ENCODE measurements at places on chromosomes 7 and 10.

DNA sequence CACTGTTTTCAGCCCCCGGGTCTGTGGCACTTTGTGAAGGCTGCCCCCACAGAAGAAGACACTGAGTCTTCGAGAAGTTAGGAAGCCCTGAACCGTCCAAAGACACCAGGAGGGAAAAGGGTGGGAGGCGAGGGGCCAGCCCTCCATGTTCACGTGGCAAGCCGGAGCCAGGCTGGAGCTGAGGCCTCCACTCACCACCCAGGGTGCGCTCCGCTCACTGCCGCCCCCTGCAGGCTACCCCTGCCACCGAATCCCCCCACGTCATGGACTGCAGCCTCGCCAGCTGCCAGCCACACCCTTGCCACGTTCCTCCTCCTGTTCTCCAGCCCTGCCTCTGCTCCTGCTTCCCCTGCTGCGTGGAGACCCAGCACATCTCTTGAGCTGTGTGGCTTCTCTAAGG lies 59.0 kb upstream of the EN2 start:
- no peak for DNase-seq

- no peak for DNase-seq
Observed at GRCh38 chr7:360454-361100, 70.6 kb downstream of the FOXL3 start.

DNA sequence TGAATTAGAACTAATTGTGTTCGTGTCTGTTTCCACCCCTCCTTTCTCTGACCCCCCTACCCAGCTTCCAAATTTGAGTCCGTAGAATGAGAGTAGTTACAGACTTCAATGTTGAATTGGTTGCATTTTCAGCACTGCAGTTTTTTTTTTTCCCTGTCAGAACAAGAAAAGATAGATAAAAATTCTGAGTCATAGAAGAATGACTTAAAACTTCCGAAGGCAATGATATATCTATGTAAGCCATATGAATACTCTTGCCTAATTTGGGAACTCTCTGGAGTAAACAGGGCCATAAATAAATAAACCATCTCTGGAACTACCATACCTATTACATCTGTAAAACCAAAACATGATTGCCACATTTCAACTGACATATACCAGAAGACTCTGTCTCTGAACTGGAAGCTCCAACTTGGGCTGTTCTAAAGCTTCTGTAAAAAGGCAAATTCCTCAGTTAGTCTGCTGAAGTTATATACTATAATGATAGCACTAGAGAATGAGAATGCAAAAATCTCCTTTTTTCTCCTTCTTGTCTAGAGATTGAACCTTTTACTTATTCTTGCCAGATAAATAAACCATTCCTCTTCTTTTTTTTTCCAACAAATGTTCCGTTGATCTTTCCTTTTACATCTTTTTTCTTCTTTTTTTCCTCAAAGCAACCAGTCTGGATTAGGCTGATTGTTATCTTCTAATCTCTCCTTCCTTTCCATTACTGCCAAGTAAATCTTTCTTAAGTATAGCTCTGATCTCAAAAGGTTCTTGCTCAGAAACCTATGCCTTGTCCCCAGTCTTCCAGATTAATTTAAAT lies 23.5 kb downstream of the VCL start:
- DNase-seq = no peak

GRCh38 chr10:61933859-61934555 lies 32.5 kb downstream of the ARID5B start:
- no peak for DNase-seq

DNA sequence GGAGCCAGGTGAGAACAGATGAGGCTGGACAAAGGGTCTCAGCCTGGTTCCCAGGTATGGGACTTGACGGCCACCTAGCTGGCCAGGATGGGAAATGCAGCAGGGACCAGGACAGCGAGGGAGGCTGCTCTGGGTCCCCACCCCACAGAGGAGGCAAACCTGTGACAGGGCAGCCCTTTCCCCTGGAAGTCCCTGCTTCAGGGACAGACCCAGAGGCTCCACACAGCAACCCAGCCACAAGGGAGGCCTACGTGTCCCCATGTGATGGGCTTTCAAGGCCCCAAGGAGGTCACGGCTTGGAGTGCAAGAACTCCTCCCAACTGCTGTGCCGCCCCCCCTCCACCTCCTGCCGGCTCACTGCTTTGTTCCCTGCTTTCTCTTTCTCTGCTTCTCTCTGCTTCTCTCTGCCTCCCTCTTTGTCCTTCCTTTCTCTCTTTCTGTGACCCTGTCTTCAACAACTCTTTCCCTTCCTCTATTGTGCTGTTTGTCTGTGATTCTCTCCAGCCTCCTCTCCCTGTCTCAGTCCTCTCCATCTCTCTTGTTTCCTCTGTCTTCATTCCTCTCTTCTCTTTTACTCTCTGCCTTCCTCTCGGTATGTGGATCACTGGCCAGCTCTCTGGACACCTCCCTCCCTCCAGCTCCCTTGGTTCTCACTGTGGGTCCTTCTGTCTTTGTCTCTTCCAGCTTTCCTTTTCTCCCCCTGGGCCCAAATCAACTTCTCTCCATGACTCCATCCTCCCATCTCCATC lies 9.6 kb upstream of the EIF5AL1 start:
- DNase-seq = no peak

GRCh38 chr7:149838992-149839408 lies 825 bp downstream of the ZNF862 start:
- no peak for DNase-seq

GRCh38 chr10:101027106-101027720 lies 3.7 kb downstream of the PDZD7 start:
- no peak for DNase-seq

- DNase-seq = no peak
Observed at GRCh38 chr10:50431133-50431532, 179.8 kb upstream of the ASAH2 start.

DNA sequence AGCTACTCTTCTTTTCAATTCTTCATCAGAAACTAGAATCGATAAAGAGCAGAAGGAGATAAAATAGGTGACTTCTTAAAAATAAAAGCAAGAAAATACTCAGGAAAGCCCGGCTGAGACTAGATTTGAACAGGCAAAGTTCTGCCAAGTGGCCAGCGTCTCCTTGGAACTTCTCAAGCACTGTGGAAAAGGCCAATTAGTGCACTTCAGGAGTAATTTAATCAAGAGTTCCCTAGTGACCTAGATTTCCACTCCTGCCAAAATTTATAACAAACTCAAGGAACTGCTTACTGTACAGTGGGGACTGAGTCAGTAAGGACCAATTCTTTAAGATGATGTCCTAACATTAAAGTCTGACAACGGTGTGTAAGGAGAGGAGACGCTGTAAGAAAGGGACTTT lies 57.3 kb downstream of the CHCHD3 start:
- DNase-seq = no peak

GRCh38 chr10:47207281-47207615 lies 92.7 kb upstream of the GDF10 start:
- DNase-seq = no peak

DNA sequence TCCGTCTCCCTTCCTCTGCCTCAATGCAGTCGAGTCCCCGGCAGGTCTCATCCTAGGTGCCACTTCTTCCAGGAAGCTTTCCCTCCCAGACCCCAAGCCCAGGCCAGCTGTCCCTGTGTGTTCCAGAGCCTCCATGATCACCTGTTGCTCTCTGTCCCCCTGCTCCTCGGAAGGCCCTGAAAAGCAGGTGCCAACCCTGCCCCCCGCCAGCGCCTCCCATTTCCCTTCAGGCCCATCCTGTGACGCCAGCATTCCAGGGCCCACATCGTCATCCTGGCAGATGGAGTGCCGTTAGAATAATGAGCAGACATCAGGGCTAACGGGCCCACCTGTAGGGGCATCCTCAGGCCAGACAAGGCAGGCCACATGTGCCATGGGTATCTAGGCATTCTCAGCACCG lies 253.0 kb upstream of the PPP2R2D start:
- no peak for DNase-seq

GRCh38 chr7:17530741-17531421 lies 232.4 kb downstream of the AHR start:
- no peak for DNase-seq

DNA sequence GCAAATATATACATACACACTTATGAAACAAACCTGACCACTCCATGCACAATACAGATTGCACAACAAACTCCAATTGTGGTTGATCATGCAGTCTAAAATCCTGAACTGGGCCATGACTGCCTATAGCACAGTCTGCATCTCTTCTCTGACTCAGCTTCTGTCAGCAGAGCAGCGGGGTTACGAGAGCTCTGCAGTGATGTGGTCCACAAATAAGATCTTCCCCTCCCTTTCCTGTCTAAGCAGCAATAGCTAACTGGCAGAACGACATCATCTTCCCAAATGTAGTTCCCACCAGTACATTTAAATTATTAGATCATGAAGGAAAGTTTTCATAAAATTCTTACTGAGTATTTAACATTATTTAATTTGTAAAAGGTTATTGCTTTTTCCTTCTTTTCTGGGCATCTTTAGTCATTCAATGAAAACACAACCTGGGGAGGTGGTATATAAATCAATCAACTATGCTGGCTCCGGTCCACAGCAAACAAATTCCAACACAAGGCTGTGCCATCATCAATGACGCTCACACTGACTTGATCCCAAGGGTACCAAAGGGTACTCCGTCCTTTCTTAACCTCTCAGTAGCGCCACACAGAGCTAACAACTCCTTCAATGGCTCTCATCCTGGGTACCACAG lies 17.1 kb downstream of the ARHGAP21 start:
- no peak for DNase-seq

GRCh38 chr10:18190840-18191239 lies 50.6 kb downstream of the CACNB2 start:
- no peak for DNase-seq

GRCh38 chr7:12619461-12620069 lies 49.0 kb downstream of the SCIN start:
- no peak for DNase-seq

- no peak for DNase-seq
Observed at GRCh38 chr10:47451998-47452494, 31.9 kb downstream of the ANXA8 start.

GRCh38 chr7:50267525-50268041 lies 36.9 kb upstream of the IKZF1 start:
- DNase-seq = no peak

DNA sequence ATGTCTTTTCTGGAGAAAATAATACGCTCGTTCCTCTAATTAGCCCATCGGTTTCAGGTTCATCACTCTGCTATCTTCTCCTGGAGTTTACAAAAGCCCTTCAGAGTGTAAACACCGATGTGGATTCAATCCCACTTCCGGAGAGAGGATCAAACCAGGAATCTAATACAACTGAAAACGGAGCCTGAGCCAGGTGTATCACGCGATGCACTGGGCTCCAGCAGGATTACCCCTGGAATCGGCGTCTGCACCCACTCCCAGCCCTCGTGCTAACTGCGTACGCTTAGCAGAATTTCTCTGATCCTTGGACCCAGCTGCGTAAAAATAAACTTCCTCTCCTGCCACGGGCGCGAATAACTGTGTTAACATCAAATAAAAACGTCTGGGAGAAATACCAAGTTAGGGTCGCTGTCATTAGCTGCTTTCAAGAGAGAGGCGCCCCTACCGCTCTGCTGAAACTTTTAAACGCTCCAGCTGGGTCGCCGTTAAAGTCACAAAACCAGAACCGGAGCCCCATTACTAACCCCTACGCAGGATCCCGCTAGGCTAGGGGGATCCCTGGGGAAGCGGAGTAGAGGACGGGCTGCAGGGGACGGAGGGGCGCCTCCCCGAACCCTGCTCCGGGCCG lies 502 bp downstream of the ZNF3 start:
- DNase-seq = no peak

DNA sequence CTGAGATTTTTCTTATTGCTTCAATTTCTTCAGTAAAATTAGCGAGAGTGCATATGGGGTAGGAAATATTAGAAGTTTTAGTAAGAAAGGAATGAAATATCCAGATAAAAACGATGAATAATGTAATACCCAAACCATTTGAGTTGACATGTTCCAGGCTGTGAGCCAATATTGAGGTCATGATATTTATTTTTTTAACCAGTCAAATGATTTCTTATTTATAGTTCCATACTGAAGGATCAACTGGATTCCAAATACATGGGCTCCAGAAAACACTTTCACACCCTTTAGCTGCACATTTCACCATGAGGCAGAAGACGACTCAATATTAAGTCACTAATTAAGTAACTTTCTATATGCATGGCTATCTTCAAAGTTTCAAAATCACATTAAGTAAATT lies 312.5 kb downstream of the PPP1R3A start:
- no peak for DNase-seq

- no peak for DNase-seq
Observed at GRCh38 chr10:129210876-129211275, 256.2 kb upstream of the MGMT start.

- DNase-seq = no peak
Observed at GRCh38 chr7:15158141-15158810, 255.7 kb upstream of the DGKB start.

- no peak for DNase-seq
Observed at GRCh38 chr10:99535764-99536337, 3.1 kb downstream of the NKX2-3 start.

DNA sequence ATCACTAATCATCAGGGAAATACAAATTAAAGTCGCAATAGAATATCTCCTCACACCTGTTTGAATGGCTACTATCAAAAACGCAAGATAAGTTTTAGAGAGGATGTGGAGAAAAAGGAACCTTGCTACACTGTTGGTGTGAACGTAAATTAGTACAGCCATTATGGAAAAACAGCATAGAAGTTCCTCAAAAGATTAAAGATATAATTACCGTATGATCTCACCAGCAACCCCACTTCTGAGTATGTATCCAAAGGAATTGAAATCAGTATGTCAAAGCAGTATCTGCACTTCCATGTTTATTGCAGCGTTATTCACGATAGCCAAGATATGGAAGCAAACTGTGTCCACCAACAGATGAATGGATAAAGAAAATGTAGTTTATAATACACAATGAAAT lies 164.4 kb downstream of the ZNF365 start:
- no peak for DNase-seq

DNA sequence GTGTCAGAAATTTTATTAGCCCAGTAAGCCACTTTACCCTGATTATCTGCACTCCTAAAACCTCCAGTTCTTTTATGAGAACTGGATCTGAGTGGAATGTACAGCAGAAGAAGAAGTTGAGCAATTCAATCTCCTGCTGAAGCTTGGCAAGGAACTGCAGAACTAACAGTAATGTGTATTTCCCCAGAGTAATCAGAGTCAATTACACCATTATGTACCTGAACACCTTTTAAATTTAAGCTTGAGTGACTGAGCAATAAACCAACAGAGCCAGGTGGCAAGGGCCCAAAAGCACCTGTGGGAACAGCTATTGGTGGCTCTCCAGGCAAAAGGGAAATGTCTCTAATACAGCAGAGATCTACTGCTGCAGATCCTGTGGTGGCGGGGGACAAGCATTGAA lies 40.1 kb upstream of the AKR1C2 start:
- DNase-seq = no peak

- no peak for DNase-seq
Observed at GRCh38 chr7:44727158-44727936, 21.3 kb upstream of the ZMIZ2 start.

Data from stimulated activated CD4-positive, alpha-beta T cell treated with anti-CD3 and anti-CD28 coated beads, Interleukin-15, amount 100 ng/mL, for 1 hour (primary cell).